ENCODE measurements at places on chromosomes 1 and 21.

GRCh38 chr21:44578371-44579055 is 1.9 kb downstream of the KRTAP10-5 start:
- DNase-seq = no peak

GRCh38 chr1:150386592-150386991 is 22.6 kb downstream of the RPRD2 start:
- DNase-seq = no peak

- DNase-seq = no peak
Measured at GRCh38 chr1:242030071-242030470, 31.2 kb upstream of the MAP1LC3C start.

DNA sequence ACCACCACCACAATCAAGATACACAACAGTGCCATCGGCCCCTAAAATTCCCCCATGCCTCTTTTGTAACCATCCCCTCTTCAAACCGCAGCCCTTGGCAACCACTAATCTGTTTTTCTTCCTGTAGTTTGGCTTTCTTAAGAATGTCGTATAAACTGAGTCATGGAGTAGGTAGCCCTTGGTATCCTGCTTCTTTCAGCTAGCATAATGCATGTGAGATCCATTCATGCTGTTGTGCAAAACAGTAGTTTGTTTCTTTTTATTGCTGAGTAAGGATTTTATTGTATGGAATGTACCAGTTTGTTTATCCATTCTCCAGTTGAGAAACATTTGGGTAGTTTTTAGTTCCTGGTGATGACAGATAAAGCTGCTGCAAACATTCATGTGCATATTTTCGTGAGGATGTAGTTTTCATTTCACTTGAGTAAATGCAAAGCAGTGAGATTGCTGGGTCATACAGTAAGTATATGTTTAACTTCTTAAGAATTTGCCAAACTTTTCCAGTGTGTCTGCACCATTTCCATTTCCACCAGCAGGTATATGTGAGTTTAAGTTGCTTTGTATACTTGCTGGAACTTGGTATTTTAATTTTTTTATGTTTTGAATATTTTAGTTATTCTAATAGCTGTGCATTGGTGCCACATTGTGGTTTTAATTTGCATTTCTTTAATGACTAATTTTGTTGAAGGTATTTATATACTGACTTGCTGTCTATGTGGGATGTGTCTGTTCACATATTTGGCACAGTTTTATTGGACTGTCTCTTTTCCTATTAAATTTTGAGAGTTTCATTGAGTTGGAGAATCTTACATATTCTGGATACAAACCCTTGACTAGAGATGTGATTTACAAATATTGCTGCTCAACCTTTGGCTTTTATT is 148.4 kb upstream of the MAP1LC3C start:
- no peak for DNase-seq

DNA sequence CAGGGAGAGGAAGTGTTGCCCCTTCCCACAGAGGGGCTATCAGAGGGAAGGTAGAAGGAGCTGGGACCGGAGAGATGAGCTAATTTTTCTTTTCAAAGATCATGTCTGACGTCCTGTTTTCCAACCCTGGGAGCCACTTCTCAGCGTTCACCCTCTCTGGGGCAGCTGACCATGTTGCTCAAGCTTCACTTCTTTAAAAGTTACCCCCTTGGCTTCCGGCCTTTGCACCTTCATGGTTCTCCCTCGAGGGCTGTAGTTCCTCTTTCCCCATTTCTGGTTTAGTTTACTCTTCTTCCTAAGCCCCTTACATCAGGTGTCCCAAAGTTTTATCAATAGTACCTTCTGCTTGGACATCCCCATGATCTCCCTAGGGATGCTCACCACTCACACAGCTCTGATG is 23.8 kb upstream of the CSF1 start:
- no peak for DNase-seq

DNA sequence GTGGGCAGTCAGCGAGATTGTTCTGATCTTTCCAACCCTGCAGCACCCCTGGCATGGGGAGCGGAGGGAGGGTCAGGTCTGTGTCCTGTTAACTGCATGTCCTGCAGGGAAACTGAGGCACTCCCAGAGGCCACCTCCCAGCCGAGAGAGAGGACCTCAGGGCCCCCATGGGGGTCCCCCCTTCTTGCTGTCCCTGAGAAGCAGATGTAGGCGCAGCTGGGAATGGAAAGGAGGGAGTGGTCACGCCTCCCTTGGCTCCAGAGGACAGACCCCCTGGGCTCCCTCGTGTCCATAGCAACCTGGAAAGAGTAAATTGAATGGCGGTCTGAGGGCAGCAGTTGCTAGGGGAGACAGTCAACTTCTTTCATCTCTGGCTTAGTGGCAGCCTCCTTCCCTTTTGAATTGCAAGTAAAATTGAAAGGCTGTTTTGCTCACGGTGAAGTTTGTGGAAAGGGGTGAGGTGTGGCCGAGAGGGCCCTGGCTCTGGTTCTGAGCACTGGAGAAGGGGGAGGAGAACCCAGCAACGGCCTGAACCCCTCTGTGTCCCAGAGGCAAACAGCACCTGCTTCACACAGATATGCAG is 4.9 kb downstream of the CROCC start:
- no peak for DNase-seq

Measured in fibroblast of gingiva (primary cell).